ENCODE measurements at places on chromosomes 3 and 15.

DNA sequence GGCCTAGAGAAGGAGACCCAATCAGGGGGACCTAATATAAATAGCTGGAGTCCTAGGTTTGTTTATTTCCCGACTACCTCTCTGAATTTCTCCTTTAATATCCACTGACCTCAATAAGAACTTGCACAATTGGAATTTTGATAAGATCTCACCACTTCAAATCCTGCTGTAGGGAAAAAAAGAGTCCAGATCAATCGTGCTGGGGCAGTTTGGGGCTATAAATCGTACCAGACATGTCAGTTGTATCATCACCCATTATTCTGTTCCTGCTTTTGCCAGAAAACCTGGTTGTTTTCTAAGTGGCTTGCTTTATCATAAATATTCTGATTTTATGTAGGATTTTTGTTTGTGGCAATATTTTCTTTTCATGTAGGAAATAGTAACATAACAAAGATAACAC, 281.3 kb downstream of the DIPK2A start:
- H3K27me3 ChIP-seq, result no peaks in the 10 kb centered on the region
- H3K27ac ChIP-seq, result no peak overlapping the region
- no peak overlapping the region for H3K4me3 ChIP-seq
- H3K36me3 ChIP-seq, result no peaks in the 10 kb centered on the region

DNA sequence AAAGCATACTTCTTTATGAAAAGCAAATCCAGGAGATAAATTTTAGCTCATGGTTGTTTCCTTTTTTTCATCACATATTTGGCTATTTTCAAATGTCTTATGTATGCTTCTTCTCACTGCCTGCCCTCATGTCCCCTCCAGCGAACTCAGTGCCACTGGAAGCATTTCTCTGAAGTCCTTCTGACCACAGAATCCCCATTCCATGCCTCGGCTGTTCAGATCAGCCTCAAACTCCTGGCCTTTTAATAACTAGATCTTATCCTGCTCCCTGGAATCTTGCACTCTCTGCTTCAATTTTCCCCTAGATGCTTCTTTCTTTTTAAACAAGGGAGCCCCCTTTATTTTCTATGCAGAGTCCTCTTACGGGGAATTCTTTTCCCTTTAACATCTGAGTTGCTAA, 10.1 kb downstream of the ETV5 start:
- H3K27me3 ChIP-seq, result no peaks in the 10 kb centered on the region
- H3K4me3 ChIP-seq, result no peak overlapping the region
- no peak overlapping the region for H3K27ac ChIP-seq
- DNase-seq, result no peak
- H3K36me3 ChIP-seq, result no peaks in the 10 kb centered on the region
- peaks cover 49% of the 10 kb centered on the region for H3K4me1 ChIP-seq

DNA sequence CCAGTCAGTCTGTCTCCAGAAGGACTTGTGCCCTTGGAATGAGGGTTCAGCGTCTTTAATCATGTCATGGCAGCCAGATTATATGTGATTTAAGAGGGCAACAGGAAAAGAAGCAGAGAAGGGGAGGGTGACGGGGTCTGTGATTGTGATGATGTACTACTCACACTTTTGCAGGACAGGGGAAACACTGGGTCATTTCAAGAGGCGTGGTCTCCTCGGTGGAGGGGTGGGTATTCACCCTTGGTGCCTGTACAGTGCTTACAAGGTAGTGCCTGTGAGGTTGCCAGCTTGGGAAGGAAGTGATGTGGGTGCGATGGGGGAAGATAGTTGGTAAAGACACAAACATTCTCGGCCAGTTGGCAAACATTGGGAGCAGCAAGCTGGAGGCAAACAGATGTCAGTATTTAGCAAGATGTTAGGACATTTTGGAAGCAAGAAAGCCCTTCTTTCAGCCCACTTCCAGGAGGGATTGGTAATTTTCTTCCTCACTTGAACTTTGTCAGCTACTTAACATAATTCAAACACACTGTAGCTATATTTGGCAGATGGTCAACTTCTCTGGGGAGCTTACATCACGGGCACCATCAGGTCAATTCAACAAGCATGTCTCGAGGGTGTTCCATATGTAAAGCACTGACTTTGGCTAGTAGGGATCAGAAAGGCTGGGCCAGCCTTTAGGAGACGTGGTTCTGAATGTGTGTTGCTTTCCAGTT, 71.4 kb upstream of the ROPN1 start:
- no peak overlapping the region for H3K4me3 ChIP-seq
- no peak overlapping the region for H3K27ac ChIP-seq
- H3K27me3 ChIP-seq, result no peaks in the 10 kb centered on the region
- peaks cover 16% of the 10 kb centered on the region for H3K4me1 ChIP-seq
- no peak for DNase-seq

GRCh38 chr15:54119051-54119450, 140.8 kb downstream of the UNC13C start:
- no peaks in the 10 kb centered on the region for H3K4me1 ChIP-seq
- H3K36me3 ChIP-seq, result no peaks in the 10 kb centered on the region
- no peak overlapping the region for H3K4me3 ChIP-seq
- H3K27me3 ChIP-seq, result no peaks in the 10 kb centered on the region

DNA sequence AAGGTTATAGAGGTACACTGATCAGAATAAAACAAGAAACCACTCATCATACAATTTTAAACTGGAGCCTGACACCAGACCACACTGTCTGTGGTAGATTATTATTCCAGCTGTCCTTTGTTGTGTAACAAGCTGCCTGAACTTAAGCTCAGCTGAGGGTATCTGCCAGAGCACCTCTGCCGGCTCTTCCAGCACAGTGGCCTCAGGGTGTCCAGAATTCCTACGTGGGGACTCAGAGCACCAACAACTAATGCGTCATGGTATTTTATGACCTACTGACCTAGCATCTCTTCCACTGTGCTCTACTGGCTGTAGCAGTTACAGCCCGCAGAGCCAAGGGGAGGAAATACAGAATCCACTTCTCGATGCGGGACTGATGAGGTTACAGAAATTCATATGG, 15.6 kb upstream of the RAF1 start:
- H3K4me3 ChIP-seq, result no peak overlapping the region
- H3K27me3 ChIP-seq, result no peaks in the 10 kb centered on the region
- no peaks in the 10 kb centered on the region for H3K36me3 ChIP-seq
- no peak for DNase-seq
- H3K4me1 ChIP-seq, result no peaks in the 10 kb centered on the region
- no peak overlapping the region for H3K27ac ChIP-seq

DNA sequence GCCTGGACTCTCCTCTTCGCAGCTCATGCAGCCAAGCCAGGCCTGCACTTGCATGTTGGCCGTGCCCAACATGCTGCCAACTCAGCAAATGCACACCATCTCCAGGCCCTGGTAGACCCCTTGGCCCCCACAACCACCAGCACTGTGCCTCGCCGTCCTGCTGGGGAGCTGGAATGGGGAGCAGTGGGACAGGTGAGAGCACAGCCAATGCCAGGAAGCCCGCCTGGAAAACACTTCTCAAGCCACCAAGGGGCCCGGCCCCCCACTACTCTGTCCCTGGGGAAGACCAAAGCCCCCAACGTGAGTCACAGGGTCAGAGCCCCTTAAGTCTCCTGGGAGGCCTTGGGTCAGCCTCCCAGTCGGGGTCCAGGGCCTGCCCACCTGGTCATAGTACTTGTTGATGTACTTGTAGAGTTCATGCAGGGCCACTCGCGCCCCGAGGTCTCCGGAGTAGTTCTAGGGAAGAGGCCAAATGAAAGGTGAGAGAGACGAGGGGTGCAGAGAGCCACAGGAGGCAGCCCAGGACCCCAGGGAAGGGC, 24.5 kb downstream of the PLXNB1 start:
- no peak overlapping the region for H3K27ac ChIP-seq
- DNase-seq, result no peak
- no peaks in the 10 kb centered on the region for H3K27me3 ChIP-seq
- H3K4me3 ChIP-seq, result no peak overlapping the region

DNA sequence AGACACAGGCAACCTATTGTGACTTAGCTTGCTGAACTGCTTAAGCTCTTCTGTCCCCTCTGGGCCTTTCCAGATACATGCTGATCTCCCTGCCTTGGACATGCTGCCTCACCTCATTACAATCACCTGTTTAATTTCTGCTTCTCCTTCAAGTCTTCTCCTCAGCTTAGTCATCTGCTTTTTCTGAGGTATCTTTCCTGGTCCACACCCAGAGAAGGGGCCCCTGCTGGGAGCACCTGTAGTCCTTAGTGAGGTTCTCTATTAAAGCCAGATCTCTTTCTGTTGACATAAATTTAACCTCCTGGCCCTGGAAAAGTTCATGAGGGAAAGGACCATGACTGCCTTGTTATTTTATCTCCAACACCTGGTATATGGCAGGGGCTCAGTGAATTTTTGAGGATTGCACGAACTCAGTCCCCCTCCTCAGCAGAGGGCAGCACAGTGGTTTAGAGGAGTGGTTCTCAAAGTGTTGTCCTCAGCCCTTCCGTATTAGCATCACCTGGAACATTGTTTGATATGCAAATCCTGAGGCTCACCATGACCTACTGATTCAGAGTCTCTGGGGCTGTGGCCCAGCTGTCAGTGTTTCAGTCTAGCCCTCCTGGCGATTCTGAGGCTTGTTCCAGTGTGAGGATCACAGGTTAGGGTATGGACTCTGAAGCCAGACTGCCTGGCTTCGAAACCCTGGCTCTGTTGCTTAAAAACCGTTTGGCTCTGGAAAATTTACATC, 12.7 kb downstream of the COL6A6 start:
- no peak overlapping the region for H3K4me3 ChIP-seq
- peaks cover 2% of the 10 kb centered on the region for H3K27me3 ChIP-seq
- H3K27ac ChIP-seq, result no peak overlapping the region
- no peak for DNase-seq
- no peaks in the 10 kb centered on the region for H3K4me1 ChIP-seq
- H3K36me3 ChIP-seq, result no peaks in the 10 kb centered on the region

DNA sequence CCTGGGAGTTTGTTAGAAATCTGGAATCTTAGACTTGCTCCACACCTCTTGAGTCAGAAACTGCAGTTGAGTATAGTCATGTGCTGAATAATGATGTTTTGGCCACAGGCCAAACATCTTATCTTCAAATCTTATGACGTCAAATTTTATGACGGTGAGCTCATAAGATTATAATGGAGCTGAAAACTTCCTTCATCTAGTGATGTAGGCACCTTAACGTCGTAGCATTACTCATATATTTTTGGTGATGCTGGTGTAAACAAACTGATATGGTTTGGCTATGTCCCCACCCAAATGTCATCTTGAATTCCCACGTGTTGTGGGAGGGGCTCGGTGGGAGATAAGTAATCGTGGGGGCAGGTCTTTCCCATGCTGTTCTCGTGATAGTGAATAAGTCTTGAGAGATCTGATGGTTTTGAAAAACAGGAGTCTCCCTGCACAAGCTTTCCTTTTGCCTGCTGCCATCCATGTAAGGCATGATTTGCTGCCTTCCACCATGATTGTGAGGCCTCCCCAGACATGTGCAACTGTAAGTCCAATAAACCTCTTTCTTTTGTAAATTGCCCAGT, 268.0 kb upstream of the PROK2 start:
- H3K4me1 ChIP-seq, result no peaks in the 10 kb centered on the region
- H3K27me3 ChIP-seq, result no peaks in the 10 kb centered on the region
- no peak overlapping the region for H3K4me3 ChIP-seq
- H3K27ac ChIP-seq, result no peak overlapping the region
- DNase-seq, result no peak

GRCh38 chr3:191688756-191689433, 227.9 kb downstream of the PYDC2 start:
- no peak for DNase-seq
- H3K27me3 ChIP-seq, result no peaks in the 10 kb centered on the region
- no peak overlapping the region for H3K27ac ChIP-seq
- no peaks in the 10 kb centered on the region for H3K36me3 ChIP-seq
- H3K4me1 ChIP-seq, result no peaks in the 10 kb centered on the region

DNA sequence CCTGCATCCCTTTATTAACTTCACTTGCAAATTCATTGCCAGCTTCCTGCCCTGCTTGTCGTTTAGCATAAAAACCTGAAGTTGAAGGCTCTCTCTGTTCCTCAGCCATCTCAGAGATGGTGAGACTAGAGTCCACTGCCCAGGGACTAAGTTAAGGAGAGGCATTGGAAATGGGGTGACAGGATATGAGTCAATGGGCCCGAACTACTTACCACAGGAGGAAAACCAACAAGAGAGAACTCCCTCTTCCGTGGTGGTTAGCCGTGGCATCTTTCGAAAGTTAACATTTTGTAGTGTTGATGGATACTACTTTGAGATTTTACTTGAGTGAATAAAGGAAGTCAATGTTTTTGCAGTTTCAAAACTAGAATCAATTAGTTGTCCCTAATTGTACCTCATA, 65.3 kb downstream of the LRTM1 start:
- no peak overlapping the region for H3K4me3 ChIP-seq
- peaks cover 5% of the 10 kb centered on the region for H3K4me1 ChIP-seq
- no peak for DNase-seq
- no peaks in the 10 kb centered on the region for H3K27me3 ChIP-seq

GRCh38 chr3:156617145-156617544, 57.2 kb upstream of the TIPARP start:
- H3K27ac ChIP-seq, result no peak overlapping the region
- no peaks in the 10 kb centered on the region for H3K36me3 ChIP-seq
- H3K27me3 ChIP-seq, result no peaks in the 10 kb centered on the region

DNA sequence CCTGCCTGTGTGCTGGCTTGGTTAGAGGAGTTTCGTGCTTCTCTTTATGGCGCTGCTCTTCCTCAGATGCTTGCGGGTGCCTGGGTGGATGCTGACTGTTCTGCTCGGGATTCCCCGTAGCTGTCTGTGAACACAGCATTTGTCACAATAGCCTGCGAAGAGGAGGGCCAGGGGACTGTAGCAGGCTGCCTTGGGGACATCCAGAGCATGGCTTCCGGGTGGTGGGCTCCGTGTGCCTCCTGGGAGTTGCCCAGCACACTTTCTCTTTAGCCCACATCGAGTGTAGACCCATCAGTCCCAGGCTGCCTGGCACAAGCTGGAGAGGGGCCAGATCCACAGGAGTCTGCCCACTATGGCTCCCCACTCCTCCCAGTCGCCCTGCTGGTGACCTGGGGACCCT, 22.4 kb downstream of the LRRK1 start:
- no peaks in the 10 kb centered on the region for H3K36me3 ChIP-seq
- H3K27me3 ChIP-seq, result no peaks in the 10 kb centered on the region
- H3K27ac ChIP-seq, result no peak overlapping the region

GRCh38 chr3:188446014-188446413, 292.1 kb downstream of the LPP start:
- no peaks in the 10 kb centered on the region for H3K27me3 ChIP-seq
- no peak overlapping the region for H3K4me3 ChIP-seq
- H3K4me1 ChIP-seq, result no peaks in the 10 kb centered on the region
- no peaks in the 10 kb centered on the region for H3K36me3 ChIP-seq
- no peak for DNase-seq
- H3K27ac ChIP-seq, result no peak overlapping the region

GRCh38 chr3:183491923-183492848, 63.3 kb downstream of the KLHL6 start:
- DNase-seq, result no peak
- H3K27ac ChIP-seq, result no peak overlapping the region
- no peaks in the 10 kb centered on the region for H3K4me1 ChIP-seq
- no peaks in the 10 kb centered on the region for H3K36me3 ChIP-seq
- H3K4me3 ChIP-seq, result no peak overlapping the region

DNA sequence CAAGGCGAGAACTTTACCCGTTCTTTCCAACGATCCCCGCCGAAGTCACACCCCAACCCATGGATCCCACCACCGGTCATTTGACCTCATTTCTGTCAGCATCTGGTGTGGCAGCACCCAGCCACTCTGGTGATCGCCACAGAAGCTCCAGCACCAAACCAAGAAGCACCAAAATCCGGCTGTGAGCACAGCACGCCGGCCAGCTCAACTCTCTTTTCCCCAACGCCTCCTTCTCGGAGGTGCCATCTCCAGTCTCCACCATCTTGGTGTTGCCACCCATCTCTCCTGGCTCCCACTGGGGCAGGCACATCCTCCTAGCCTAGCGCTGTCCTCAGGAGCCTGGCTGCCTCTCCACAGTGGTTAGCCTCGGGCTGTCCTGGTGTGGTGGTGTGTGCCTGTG, 6.5 kb downstream of the MUC4 start:
- H3K4me3 ChIP-seq, result no peak overlapping the region
- H3K27me3 ChIP-seq, result no peaks in the 10 kb centered on the region
- peaks cover 3% of the 10 kb centered on the region for H3K4me1 ChIP-seq
- no peak overlapping the region for H3K27ac ChIP-seq
- DNase-seq, result no peak

Measured in heart right ventricle (tissue), 16 donors.